ENCODE measurements at places on chromosomes 11 and 22.

GRCh38 chr11:117815262-117815803, 9.2 kb downstream of the FXYD2 start:
- DNase-seq = peak; percentile 73

- DNase-seq = no peak
Measured at GRCh38 chr11:6660712-6661111, 5.1 kb upstream of the DCHS1 start.

DNA sequence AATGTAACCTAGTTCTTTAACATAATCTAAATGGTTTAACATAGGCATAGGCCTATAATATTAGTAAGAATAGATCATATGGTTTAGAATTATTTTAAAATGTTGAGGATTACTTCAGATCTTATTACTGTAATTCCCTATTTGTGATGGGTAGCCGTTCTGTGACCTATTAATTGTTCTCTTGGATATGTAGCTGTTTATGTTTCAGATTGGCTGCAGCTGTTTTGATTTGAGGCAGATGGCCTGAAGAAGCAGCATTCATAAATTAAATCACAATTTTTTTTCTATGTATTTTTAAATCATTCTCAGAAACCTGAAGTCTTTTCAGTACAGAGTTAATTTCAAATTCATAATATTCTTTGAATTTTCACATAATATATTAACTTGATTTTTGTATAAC, 104.5 kb downstream of the PDE3B start:
- DNase-seq = no peak

- no peak for DNase-seq
Measured at GRCh38 chr11:5065027-5065426, 4.3 kb upstream of the OR52E1 start.

GRCh38 chr11:86736291-86737143, 63.8 kb upstream of the PRSS23 start:
- DNase-seq = no peak

DNA sequence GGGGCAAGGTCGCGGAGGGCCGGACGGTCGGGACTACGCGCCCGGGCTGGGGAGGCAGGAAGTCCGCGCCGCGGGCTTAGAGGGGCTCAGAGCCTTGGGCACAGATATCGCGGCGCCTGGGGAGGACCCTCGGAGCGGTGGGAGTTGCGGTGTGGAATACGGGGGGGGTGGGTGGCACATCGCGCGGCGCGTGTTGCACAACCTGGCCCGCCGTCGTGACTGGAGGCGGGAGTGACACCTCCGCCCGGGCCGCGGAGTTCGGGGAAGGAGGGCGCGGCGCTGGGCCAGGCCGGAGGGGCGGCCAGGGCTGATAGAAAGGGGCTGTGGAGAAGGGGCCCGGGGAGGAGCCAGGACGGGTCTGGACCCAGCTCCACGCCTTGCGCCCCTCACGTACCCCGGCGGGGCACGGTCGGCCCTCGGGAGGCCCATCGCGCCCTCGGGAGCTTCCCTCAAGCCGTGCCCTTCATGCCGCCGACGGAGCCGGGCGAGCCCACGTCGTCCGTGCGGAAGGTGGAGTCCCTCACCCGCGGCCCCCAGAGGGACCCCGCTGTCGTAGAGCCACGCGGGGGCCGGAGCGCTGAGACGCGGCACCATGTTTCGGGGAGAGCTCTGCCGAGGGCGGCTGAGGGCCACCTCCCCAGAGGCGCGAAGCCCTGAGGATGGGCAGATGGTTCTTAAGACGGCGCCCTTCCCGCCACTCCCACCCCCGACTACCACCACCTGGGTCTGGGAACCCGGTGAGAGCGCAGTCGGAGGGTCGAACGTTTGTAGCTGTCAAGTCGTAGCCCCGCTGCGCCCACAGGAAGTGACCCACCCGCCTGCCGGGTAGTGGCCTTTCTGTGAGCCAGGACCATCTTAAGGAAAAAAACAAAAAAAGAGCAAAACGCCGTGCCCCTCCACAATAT, 729 bp downstream of the IL17RA start:
- DNase-seq = peak; percentile 46

GRCh38 chr11:129215506-129216245, 23.6 kb upstream of the ARHGAP32 start:
- no peak for DNase-seq

- no peak for DNase-seq
Measured at GRCh38 chr22:37179622-37180420, 8.2 kb downstream of the C1QTNF6 start.

GRCh38 chr11:76626921-76627401, 43.6 kb downstream of the LRRC32 start:
- peak; percentile 47 for DNase-seq

GRCh38 chr11:89189776-89190175, 12.1 kb downstream of the TYR start:
- no peak for DNase-seq

- peak; percentile 0 for DNase-seq
Measured at GRCh38 chr11:204587-205109, 2.6 kb downstream of the BET1L start.
